Naive thymus-derived CD4-positive, alpha-beta T cell (primary cell): ENCODE measurements at places on chromosomes 3 and 15. TPM values are rescaled to one million over a fixed set of nuclear protein-coding genes. Genes with fewer than 3 reads are reported as not detected.

- H3K27me3 ChIP-seq, result no peaks in the 10 kb centered on the region
- peaks cover 2% of the 10 kb centered on the region for H3K36me3 ChIP-seq
- DNase-seq, result no peak
These were observed 1.8 kb downstream of the ARRDC4 start for GRCh38 chr15:97962263-97962662.

DNA sequence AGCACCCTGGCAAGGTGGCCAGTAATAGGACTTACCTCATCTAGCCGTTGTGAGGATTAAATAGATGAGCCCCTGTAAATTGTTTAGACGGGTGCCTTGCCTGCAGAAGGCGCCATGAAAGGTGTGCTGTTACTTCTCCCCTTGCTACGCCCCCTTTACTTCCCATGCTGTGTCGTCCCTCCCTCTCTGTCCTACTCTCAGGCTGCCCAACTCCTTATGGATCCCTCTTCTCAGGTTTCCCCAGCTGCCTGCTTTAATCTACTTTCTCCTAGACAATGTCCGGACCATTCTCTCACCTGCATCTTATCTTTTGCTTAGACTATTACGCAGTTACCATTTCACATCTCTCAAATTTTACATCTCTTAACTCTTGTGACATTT lies 1.7 kb upstream of the FBXW12 start:
- no peaks in the 10 kb centered on the region for H3K4me1 ChIP-seq
- H3K27me3 ChIP-seq, result no peaks in the 10 kb centered on the region
- H3K36me3 ChIP-seq, result no peaks in the 10 kb centered on the region
- no peak overlapping the region for H3K4me3 ChIP-seq
- H3K27ac ChIP-seq, result no peak overlapping the region

GRCh38 chr3:176906046-176906905 lies 291.0 kb downstream of the TBL1XR1 start:
- no peak for DNase-seq
- no peaks in the 10 kb centered on the region for H3K4me1 ChIP-seq
- no peaks in the 10 kb centered on the region for H3K36me3 ChIP-seq
- no peaks in the 10 kb centered on the region for H3K27me3 ChIP-seq
- H3K4me3 ChIP-seq, result no peak overlapping the region

DNA sequence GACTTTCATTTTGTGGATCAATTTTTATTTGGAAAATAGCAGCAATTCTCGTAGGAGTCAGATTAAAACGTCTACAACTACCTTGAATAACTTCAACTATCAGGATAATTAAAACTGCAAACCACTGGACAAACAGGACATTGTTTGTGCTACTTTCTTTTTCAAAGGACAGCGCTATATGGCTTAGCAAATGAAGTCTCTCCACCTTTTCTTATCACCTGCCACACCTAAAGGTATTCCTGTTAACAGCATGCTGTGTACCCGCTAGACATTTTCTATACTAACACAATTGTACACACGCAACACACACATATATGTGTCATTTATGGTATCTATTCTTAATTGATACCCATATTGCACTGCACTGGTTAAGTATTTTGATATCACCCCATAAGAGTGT lies 19.2 kb downstream of the MNS1 start:
- H3K4me3 ChIP-seq, result no peak overlapping the region
- DNase-seq, result no peak
- H3K27me3 ChIP-seq, result no peaks in the 10 kb centered on the region
- no peaks in the 10 kb centered on the region for H3K36me3 ChIP-seq
- no peaks in the 10 kb centered on the region for H3K4me1 ChIP-seq

- no peaks in the 10 kb centered on the region for H3K27me3 ChIP-seq
- H3K4me1 ChIP-seq, result no peaks in the 10 kb centered on the region
- H3K4me3 ChIP-seq, result no peak overlapping the region
- H3K36me3 ChIP-seq, result no peaks in the 10 kb centered on the region
- DNase-seq, result no peak
- no peak overlapping the region for H3K27ac ChIP-seq
These were observed 1248.9 kb upstream of the EPHA6 start for GRCh38 chr3:95565502-95565901.

GRCh38 chr3:108511490-108511889 lies 1.1 kb upstream of the MYH15 start:
- no peaks in the 10 kb centered on the region for H3K4me1 ChIP-seq
- no peak for DNase-seq
- no peaks in the 10 kb centered on the region for H3K36me3 ChIP-seq
- H3K4me3 ChIP-seq, result no peak overlapping the region
- no peak overlapping the region for H3K27ac ChIP-seq

GRCh38 chr3:41330465-41330864 lies 131.2 kb downstream of the CTNNB1 start:
- no peaks in the 10 kb centered on the region for H3K27me3 ChIP-seq
- DNase-seq, result no peak
- no peak overlapping the region for H3K27ac ChIP-seq
- no peaks in the 10 kb centered on the region for H3K4me1 ChIP-seq
- no peaks in the 10 kb centered on the region for H3K36me3 ChIP-seq

GRCh38 chr3:11928381-11928780 lies 75.8 kb upstream of the SYN2 start:
- no peak overlapping the region for H3K27ac ChIP-seq
- H3K27me3 ChIP-seq, result no peaks in the 10 kb centered on the region
- no peaks in the 10 kb centered on the region for H3K36me3 ChIP-seq

GRCh38 chr3:30084971-30085403 lies 521.4 kb upstream of the TGFBR2 start:
- no peak overlapping the region for H3K27ac ChIP-seq
- H3K27me3 ChIP-seq, result peaks cover 3% of the 10 kb centered on the region
- H3K4me1 ChIP-seq, result no peaks in the 10 kb centered on the region

GRAMD1C gene
- 0.29 TPM for total RNA-seq

KLHL40 gene
- total RNA-seq, result not detected

LRRIQ4 gene
- not detected for total RNA-seq

EPB42 gene
- total RNA-seq, result not detected

HESX1 gene
- not detected for total RNA-seq
